ENCODE measurements at places on chromosomes 12 and 14.

GRCh38 chr12:109878749-109879148 lies 1.6 kb downstream of the GLTP start:
- no peaks in the 10 kb centered on the region for H3K27me3 ChIP-seq
- H3K4me3 ChIP-seq, result peak overlapping the region; percentile 97
- H3K36me3 ChIP-seq, result no peaks in the 10 kb centered on the region
- no peak for DNase-seq

GRCh38 chr12:32666018-32666417 lies 13.1 kb upstream of the DNM1L start:
- no peaks in the 10 kb centered on the region for H3K4me1 ChIP-seq
- no peaks in the 10 kb centered on the region for H3K27me3 ChIP-seq
- H3K27ac ChIP-seq, result no peak overlapping the region
- H3K4me3 ChIP-seq, result peak overlapping the region; percentile 32
- DNase-seq, result no peak
- no peaks in the 10 kb centered on the region for H3K36me3 ChIP-seq

- no peak overlapping the region for H3K27ac ChIP-seq
- H3K4me1 ChIP-seq, result no peaks in the 10 kb centered on the region
- H3K4me3 ChIP-seq, result no peak overlapping the region
- peak; percentile 39 for DNase-seq
Measured at GRCh38 chr12:115998794-115999478, 278.6 kb downstream of the MED13L start.

- H3K4me3 ChIP-seq, result no peak overlapping the region
- H3K27me3 ChIP-seq, result no peaks in the 10 kb centered on the region
- DNase-seq, result no peak
- peaks cover 3% of the 10 kb centered on the region for H3K4me1 ChIP-seq
- H3K27ac ChIP-seq, result no peak overlapping the region
Measured at GRCh38 chr14:60276347-60276746, 27.3 kb downstream of the PPM1A start.

GRCh38 chr14:91229743-91230200 lies 14.7 kb downstream of the GPR68 start:
- H3K36me3 ChIP-seq, result no peaks in the 10 kb centered on the region
- H3K27ac ChIP-seq, result no peak overlapping the region
- H3K4me3 ChIP-seq, result no peak overlapping the region
- no peak for DNase-seq
- no peaks in the 10 kb centered on the region for H3K27me3 ChIP-seq

DNA sequence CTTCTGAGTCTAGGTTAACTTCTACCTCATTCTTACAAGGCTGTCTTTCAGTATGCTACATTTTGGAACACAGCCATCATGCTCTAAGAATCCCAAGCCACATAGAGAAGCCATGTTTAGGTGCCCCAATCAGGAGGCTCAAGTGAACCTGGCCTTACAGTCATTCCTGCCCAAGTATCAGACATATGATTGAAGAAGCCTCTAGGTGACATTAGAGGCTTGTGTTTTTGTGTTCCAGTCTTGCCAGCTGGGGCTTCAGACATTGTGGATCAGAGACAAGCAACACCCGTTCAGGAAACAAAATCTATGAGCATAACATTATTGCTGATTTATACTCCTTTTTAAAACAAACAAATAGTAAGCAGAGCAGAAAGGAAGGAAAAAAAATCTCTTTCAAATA lies 8.1 kb upstream of the SLC16A7 start:
- no peaks in the 10 kb centered on the region for H3K4me1 ChIP-seq
- H3K36me3 ChIP-seq, result no peaks in the 10 kb centered on the region
- no peak for DNase-seq

- H3K36me3 ChIP-seq, result no peaks in the 10 kb centered on the region
- H3K27me3 ChIP-seq, result no peaks in the 10 kb centered on the region
- H3K4me1 ChIP-seq, result no peaks in the 10 kb centered on the region
- H3K4me3 ChIP-seq, result peak overlapping the region; percentile 18
- peak; percentile 68 for DNase-seq
Measured at GRCh38 chr12:65948320-65949008, 124.2 kb downstream of the HMGA2 start.

GRCh38 chr14:95460647-95461478 lies 55.6 kb downstream of the SYNE3 start:
- no peak overlapping the region for H3K4me3 ChIP-seq
- H3K27ac ChIP-seq, result no peak overlapping the region
- H3K36me3 ChIP-seq, result no peaks in the 10 kb centered on the region
- H3K27me3 ChIP-seq, result peaks cover 2% of the 10 kb centered on the region

DNA sequence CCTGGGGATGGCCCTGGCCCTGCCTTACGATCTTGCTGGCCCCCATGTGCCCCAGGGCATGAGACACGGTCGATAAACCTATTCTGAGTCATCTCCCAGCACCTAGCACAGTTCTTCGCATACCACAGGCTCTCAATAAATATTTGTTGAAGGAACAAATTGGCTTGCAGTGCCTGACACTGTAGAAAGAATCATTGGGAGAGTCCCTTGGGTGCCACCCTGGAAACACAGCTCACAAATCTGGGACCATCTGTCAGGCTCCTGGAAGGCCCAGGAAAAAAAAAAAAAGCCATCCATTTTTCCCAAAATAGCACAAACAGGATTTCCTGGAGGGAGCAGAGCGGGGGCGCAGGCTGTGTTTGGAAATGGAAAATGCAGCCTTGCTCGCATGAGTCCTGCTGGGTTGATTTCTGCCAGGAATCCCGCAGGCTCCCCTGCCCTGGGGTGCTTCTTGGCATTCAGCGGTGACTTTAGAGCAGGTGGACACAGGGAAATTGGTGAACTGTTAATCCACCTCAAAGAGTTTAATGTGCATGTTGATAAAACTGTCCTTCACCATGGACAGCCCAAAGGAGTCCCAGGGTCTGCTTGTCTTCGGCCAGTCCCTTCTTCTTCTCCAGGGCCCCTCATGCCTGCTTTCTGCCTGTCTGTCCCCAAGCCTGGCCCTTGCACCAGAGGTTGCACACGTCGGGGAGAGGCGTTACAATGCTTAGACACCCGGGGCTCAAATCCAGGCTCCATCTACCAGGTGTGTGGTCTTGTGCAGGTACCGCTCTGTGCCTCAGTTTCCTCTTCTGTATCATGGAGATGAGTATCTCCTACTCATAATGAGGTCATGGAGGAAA lies 106.1 kb upstream of the RFLNA start:
- peak overlapping the region; percentile 18 for H3K27ac ChIP-seq
- no peak overlapping the region for H3K4me3 ChIP-seq
- no peaks in the 10 kb centered on the region for H3K27me3 ChIP-seq
- H3K36me3 ChIP-seq, result no peaks in the 10 kb centered on the region

DNA sequence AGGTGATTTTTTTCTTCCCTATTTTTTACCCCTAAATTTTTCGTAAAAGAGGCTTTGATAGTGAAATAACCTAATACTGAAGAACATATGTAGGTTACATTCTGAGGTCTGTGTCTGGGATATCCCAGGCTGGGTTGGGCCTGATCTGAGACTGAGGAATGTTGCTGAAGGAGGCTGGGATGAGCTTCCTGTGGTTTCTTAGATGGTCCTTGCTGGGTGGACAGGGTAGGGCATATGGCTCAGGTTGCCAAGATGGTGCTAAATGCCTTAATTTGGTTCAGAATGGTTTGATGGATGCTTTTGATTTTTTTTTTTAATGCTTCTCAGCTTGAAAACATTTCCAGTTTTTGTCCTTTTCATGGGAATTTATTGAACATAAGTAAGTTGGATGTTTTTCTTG lies 124.6 kb upstream of the PMCH start:
- no peaks in the 10 kb centered on the region for H3K4me1 ChIP-seq
- H3K27me3 ChIP-seq, result no peaks in the 10 kb centered on the region
- H3K4me3 ChIP-seq, result no peak overlapping the region
- no peak for DNase-seq

- no peaks in the 10 kb centered on the region for H3K36me3 ChIP-seq
- DNase-seq, result no peak
- no peak overlapping the region for H3K4me3 ChIP-seq
- H3K27ac ChIP-seq, result no peak overlapping the region
- H3K27me3 ChIP-seq, result no peaks in the 10 kb centered on the region
- no peaks in the 10 kb centered on the region for H3K4me1 ChIP-seq
Measured at GRCh38 chr14:26775765-26776563, 178.1 kb upstream of the NOVA1 start.

GRCh38 chr14:51351997-51352396 lies 112.0 kb downstream of the TMX1 start:
- no peak for DNase-seq
- H3K36me3 ChIP-seq, result no peaks in the 10 kb centered on the region
- H3K4me3 ChIP-seq, result no peak overlapping the region
- no peak overlapping the region for H3K27ac ChIP-seq
- no peaks in the 10 kb centered on the region for H3K27me3 ChIP-seq
- H3K4me1 ChIP-seq, result no peaks in the 10 kb centered on the region

DNA sequence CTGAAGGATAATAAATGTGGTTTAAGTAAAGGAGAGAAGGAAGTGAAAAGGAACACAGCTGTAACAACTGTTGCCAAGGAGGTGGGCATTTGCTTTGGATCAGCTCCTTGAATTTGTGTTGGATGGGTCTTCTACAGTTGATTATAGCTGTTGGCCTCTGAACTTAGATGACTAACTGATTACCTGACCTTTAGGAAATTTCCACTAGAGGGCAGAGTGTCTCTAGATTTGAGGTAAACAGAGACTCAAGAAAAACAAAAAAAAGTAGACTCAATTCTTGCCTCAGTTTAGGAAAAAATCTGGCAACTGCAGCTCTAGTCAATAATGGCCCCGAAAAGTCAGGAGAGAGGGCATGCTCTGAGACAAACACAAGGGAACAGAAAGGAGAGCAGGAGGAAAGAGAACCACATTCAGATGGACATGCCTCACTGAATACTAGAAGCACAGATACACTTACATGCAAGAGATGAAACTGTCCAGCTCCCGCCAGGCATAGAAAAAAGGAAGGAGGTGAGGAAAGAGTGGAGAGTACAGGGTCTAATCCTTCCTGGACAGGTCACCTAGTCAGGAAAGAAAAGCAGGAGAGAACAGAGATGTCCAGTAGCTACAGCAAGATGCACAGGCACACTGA lies 20.6 kb downstream of the COX14 start:
- peaks cover 14% of the 10 kb centered on the region for H3K36me3 ChIP-seq
- H3K27ac ChIP-seq, result no peak overlapping the region
- no peaks in the 10 kb centered on the region for H3K4me1 ChIP-seq

- no peak for DNase-seq
- no peak overlapping the region for H3K27ac ChIP-seq
- H3K36me3 ChIP-seq, result no peaks in the 10 kb centered on the region
- H3K4me3 ChIP-seq, result no peak overlapping the region
- no peaks in the 10 kb centered on the region for H3K27me3 ChIP-seq
- H3K4me1 ChIP-seq, result no peaks in the 10 kb centered on the region
Measured at GRCh38 chr14:61145903-61146481, 135.1 kb downstream of the TMEM30B start.

- DNase-seq, result no peak
- H3K4me3 ChIP-seq, result no peak overlapping the region
- H3K27ac ChIP-seq, result no peak overlapping the region
- H3K27me3 ChIP-seq, result no peaks in the 10 kb centered on the region
- H3K4me1 ChIP-seq, result no peaks in the 10 kb centered on the region
Measured at GRCh38 chr12:8052679-8053078, 13.5 kb downstream of the C3AR1 start.

GRCh38 chr12:24705741-24706358 lies 243.1 kb downstream of the BCAT1 start:
- no peak for DNase-seq
- H3K4me3 ChIP-seq, result no peak overlapping the region
- no peaks in the 10 kb centered on the region for H3K4me1 ChIP-seq
- no peak overlapping the region for H3K27ac ChIP-seq
- no peaks in the 10 kb centered on the region for H3K36me3 ChIP-seq

- H3K27me3 ChIP-seq, result no peaks in the 10 kb centered on the region
- no peak for DNase-seq
- H3K36me3 ChIP-seq, result no peaks in the 10 kb centered on the region
- no peak overlapping the region for H3K27ac ChIP-seq
- no peaks in the 10 kb centered on the region for H3K4me1 ChIP-seq
- no peak overlapping the region for H3K4me3 ChIP-seq
Measured at GRCh38 chr12:1099158-1099557, 108.1 kb downstream of the ERC1 start.

- peaks cover 6% of the 10 kb centered on the region for H3K4me1 ChIP-seq
- no peaks in the 10 kb centered on the region for H3K36me3 ChIP-seq
- H3K27ac ChIP-seq, result no peak overlapping the region
- no peaks in the 10 kb centered on the region for H3K27me3 ChIP-seq
Measured at GRCh38 chr14:99123208-99123870, 148.7 kb downstream of the BCL11B start.

DNA sequence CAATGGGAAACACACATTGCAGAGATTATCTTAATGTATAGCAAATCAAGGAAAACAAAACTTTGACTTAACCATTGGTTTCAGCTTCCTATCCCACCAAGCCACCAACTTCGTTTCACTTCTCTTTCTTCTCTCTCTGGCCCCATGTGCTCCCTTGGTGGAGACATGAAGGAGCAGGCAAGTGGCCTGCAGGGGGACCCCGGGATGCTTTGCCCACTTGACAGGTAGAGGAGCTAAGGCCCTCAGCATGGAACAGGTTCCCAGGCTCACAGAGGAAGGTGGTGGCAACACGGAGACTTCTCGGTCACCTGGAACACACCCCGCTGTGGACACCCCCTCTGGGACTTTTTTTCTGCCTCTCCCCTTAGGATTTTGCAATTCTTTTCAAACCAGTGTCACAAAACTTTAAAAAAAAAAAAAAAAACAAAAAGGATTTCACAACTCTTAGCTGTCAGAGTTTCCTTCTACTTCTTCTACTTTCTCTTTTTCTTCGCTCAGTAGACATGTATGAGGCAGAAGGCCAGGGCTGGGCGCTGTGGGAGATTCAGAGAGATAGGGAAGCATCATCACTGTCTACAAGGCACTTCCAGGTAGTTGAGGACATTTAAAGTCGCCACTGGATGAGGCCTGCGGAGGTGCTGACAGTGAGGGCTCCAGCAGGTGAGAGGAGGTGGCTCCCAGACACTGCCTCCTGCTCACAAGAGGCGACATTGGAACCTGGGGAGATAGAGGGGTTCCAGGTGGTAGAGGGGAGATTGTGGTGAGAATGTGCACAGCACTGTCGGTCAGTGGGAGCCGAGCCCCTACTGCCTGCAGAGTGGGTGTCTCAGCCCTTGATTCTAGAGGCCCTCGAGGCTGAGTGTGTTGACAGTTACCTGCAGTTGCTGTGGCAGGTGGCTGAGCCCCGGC lies 119.6 kb downstream of the GCH1 start:
- H3K27me3 ChIP-seq, result no peaks in the 10 kb centered on the region
- H3K36me3 ChIP-seq, result no peaks in the 10 kb centered on the region
- no peak overlapping the region for H3K4me3 ChIP-seq
- H3K4me1 ChIP-seq, result peaks cover 4% of the 10 kb centered on the region
- no peak overlapping the region for H3K27ac ChIP-seq

- DNase-seq, result no peak
- H3K36me3 ChIP-seq, result peaks cover 9% of the 10 kb centered on the region
- peaks cover 5% of the 10 kb centered on the region for H3K4me1 ChIP-seq
- H3K27me3 ChIP-seq, result no peaks in the 10 kb centered on the region
- H3K4me3 ChIP-seq, result peak overlapping the region; percentile 97
- peak overlapping the region; percentile 93 for H3K27ac ChIP-seq
Measured at GRCh38 chr12:112408621-112409020, 784 bp downstream of the RPL6 start.

GRCh38 chr14:100294213-100294962 lies 11.9 kb downstream of the SLC25A29 start:
- H3K4me1 ChIP-seq, result peaks cover 36% of the 10 kb centered on the region
- peak; percentile 75 for DNase-seq
- peak overlapping the region; percentile 75 for H3K27ac ChIP-seq
- no peaks in the 10 kb centered on the region for H3K27me3 ChIP-seq
